ENCODE measurements at places on chromosomes 2 and 18.

DNA sequence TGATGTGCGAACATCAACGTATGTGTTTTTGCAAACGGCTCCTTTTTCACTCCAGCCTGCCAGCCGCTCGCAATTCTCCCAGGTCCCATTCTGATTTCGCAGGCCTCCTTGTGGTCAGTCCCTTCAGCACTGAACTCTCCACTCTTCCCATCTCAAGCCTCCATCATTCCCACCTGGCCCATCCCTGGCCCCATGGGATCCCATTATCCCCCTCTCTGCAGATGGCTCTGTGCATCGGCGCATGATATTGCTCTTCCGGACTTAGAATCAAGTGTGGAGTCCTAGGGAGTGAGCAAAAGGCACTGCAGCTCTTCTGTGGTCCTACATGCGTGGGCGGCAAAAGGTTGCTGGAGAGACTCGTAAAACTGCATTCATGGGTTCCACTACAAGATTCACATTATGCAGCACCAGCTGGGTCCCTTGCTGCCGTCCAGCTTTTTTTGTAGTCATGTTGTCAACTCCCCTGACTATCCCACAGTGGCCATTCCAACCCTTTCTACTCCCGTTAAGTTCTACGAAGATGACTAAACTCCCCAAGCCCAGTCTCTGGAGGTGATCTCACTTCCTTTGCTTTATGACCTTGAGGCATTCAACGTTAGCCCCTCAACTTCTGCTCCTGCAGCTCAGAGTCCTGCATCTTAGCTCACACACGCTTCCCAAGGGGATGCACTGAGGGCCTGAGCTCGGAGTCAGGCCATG, 125.3 kb upstream of the NRP2 start:
- peak; percentile 80 for DNase-seq

DNA sequence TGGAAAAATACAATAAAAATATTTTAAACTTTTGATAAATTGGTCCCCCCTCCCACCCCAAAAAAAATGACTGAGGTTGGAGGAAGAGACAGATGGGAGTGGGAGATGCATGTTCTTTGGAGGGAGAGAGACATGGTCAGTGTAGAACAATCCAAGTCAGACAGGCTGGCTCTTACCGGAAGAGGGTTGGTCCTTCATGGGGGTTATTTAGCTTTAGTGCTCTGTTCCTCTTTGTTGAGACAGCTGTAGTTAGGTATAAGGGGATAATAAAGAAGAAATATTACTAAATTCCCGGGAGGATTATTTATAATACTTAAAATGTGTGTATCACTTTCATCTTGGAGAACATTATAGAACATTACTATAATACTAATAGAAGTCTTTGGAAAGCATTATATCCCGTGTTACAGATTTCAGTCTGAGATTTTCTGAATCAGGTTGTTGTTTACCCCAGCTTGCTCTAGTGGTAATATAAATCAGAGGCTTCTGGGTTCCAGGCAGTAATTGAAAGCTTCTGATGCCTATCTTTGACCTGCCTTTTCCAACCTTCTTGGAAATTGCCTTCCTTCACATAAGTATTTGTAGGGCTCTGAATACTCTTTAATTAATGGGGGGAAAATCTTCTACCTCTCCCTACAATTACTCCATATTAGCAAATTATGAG, 87.7 kb downstream of the SPTBN1 start:
- no peak for DNase-seq

GRCh38 chr2:150247481-150247880, 240.0 kb downstream of the RND3 start:
- no peak for DNase-seq

GRCh38 chr18:32629292-32629691, 143.5 kb downstream of the KLHL14 start:
- DNase-seq = no peak

GRCh38 chr2:175168564-175168945, 552 bp upstream of the ATF2 start:
- DNase-seq = no peak

DNA sequence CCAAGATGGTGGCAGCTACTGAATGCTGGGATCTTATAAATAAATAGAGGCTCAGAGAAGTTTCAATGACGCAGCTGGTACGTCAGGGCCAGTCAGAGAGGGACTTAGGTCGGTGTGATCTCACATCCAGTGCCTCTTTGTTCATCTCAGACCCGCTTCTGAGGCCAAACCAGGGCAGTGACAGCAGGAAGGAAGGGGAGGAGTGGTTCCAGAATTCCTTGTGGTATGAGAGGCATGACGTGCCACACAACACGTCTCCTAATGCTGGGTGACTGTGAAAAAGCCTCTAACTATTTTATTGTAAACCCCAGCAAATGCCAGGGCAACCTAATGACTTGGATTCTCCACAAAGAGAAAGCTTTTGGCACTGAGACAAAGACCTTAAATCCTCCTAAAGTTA, 423.3 kb downstream of the LPIN1 start:
- peak; percentile 73 for DNase-seq

GRCh38 chr2:231923951-231924888, 2.0 kb downstream of the NPPC start:
- no peak for DNase-seq

DNA sequence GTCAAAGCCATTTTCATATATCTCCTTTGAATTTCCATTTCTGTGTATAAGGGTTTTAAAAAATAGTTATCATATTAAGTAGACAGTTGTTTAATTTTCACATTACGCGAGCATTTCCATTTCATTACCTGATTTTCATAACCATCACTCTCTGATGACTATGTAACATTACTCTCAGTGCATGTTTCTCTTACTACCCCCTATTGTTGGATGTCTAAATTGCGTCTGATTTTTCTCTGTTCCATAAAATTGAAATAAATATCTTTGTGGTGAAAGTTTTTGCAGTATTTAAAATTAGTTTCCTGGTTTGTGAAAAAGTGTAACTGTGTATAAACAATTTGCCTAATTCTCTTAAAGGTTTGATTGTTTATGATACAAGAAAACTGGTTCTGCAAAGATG, 123.8 kb downstream of the MYO1B start:
- no peak for DNase-seq

GRCh38 chr2:147173798-147174197, 671.0 kb upstream of the ACVR2A start:
- no peak for DNase-seq

DNA sequence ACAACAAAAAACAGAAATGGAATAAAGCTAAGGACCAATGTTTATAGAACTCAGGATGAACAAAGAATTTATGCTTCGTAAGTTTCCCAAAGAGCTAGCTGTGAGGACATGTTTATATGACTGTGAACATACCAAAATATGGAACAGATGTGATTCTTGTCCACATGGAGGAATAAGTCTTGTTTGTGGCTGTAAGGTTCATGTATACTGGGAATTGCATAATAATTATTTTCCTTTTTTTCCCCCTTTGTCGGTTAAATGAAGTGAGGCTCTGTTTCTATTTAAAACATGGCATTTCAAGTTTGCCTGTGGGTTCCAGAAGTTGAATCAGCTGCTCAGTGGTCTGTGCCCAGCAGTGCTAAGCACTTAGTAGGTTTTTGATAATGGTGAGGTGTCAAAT, 108.1 kb downstream of the FHOD3 start:
- DNase-seq = no peak

GRCh38 chr2:157572725-157573124, 55.9 kb downstream of the ACVR1C start:
- DNase-seq = no peak

- peak; percentile 40 for DNase-seq
These were observed 25.6 kb upstream of the PRLH start for GRCh38 chr2:237540823-237541222.

DNA sequence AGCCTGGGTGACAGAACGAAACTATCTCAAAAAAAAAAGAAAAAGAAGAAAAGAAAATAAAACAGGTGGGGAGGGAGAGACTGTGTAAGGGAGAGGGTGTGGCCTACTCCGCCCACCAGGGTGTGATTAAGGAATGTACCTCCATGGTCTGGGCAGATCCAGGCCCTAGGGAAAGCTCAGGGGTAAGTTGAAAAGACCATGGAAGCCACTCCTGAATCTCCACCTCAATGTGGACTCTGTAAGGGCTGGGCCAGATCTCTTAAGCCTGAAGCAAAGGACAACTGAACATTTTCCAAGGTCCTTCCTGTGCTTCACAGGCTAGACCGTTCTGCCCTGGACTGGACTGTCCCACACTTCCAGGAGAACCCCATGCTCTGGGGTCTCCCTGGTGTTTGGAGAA, 9.7 kb upstream of the ATG16L1 start:
- DNase-seq = no peak

GRCh38 chr18:56748698-56749268, 97.6 kb downstream of the WDR7 start:
- peak; percentile 79 for DNase-seq

DNA sequence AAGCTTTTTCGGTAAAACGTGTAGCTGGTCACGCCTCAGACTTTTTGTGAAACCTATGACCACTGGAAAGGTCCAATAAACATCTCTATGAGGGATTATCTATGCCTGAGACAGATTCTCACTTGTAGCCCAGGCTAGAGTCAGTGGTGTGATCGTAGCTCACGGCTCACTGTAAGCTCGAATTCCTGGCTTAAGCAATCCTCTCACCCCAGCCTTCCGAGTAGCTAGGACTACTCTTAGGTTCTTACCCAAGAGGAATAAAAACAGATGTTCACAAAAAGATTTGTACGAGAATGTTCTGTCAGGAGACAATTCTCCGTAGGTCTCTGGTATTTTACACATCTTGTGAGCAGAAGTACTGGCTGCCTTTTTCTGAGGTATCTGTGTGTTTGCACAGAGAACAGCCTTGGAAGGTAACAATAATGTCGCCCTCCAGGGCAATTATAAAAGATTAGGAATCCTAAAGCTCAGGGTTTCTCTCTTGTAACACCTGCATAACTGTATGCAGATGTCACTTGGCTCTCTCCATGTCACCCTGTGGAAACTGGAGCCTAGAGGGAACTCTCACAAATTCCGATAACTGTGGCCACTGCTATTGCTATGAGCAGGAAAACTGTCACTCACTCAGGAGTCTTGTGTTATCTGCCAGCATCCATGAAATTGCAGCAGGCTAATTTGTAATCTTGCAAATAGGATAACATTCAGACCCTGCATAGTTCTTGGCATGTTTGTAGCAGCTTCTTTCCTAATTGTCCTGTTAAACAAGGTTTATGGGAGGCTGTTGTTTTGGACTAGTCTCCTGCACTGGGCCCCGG, 25.5 kb upstream of the RALBP1 start:
- DNase-seq = no peak

DNA sequence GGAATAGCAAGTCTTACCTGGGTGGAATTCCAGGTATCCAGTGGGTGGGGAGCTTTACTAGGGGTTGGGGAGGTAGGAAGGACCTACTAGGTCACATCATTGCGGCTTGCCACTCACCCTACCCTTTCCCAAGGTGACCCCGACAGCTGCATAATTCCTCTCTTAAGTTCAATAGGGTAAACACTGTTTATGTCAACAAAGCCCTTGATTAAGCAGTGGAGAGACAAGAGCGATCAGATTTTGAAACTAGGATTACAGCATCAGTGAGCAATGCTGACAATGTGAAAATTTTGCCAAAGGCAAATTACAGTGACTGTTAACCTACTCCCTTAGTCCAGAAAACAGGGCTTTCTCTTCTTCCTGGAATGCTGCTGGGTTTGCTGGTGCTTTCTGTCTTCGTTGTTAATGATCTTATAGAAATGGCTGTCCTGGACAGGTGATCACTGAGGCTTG, 14.5 kb downstream of the SLC19A3 start:
- peak; percentile 14 for DNase-seq

GRCh38 chr2:86533589-86533988, 29.7 kb downstream of the CHMP3 start:
- no peak for DNase-seq

DNA sequence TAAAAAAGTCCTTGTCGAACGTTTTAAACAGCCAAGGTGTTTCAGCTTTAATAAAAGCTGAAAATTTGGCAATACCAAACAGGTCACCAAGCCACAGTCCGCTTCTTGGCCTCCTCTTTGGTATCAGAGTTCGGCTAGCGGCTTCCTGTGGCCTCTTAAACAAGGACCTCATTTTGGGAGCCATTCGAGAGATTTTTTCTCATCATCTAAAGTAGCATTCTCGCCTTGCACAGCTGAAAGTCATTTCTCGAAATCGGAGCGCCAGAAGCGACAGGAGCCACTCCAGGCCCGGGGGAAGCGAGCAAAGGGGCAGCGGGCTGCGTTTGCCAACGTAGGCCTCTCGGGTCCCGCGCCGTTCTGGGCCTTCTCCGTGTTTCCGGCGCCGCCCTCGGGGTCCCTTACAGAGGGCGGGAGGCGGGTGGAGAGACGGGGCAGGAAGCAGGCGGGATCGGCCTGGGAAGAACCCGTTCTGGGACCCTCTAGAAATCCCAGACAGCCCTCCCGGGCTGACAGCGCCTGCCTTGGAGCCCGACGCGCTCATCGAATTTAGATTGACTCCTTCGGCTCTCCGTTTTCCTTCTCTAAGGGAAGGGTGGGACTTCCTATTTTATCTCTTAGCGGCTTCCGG, 522 bp upstream of the ZNF407 start:
- no peak for DNase-seq

DNA sequence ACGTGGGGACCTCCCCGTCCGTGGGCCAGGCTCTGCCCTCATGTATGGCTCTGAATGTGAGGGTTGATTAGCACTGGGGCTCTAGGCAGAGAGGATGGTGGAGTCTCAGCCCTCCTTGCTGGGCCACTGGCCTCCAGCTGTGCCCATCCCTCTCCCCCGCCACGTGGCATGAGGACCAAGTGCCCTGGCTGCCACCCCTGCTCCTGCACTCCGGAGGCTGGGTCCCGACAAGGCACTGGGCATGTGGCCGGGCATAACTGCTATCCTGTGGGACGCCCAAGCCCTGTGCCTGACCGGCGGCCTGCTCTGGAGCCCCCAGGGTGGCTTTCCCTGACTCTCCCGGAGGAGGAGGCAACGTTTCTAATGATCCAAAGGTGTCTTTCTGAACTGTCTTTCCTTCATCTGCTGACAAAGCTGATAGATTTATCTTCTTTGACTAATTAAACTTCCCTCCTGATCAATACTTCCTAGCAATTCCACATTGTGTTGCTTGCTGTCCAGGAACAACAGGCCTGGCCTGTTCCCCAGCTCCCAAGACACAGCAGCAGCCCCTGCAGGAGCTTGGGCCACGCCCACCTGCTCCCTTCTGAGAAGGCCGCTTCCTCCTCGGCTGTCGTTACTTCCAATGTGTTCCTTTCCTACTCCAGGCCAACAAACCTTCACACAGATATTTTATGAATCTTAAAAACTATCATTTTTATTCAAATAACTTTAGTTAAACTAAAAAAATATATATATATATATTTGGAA, 132.0 kb downstream of the SNTG2 start:
- peak; percentile 33 for DNase-seq

GRCh38 chr2:176083796-176084261, at the start of gene EVX2:
Gene EVX2, minus strand, starts transcription at chr2:176083962. Its CDS starts 186 bp downstream, at chr2:176083776.
- DNase-seq = peak; percentile 64

- DNase-seq = peak; percentile 51
These were observed 37.9 kb downstream of the SLC38A11 start for GRCh38 chr2:164917296-164917903.

- no peak for DNase-seq
These were observed 104.2 kb upstream of the MYCN start for GRCh38 chr2:15835991-15836688.
